ENCODE measurements at places on chromosomes 12 and 14. TPM values are rescaled to one million over a fixed set of nuclear protein-coding genes. Genes with fewer than 3 reads are reported as not detected.

Gene GPR65
- total RNA-seq, result 11.4 TPM

Gene MANSC1
- 0.36 TPM for total RNA-seq

Gene TBC1D30
- total RNA-seq, result 0.65 TPM

Gene KLRB1
- 1.6 TPM for total RNA-seq

- DNase-seq, result peak; percentile 15
Observed at GRCh38 chr14:45426685-45427282, 173.8 kb upstream of the MIS18BP1 start.

DNA sequence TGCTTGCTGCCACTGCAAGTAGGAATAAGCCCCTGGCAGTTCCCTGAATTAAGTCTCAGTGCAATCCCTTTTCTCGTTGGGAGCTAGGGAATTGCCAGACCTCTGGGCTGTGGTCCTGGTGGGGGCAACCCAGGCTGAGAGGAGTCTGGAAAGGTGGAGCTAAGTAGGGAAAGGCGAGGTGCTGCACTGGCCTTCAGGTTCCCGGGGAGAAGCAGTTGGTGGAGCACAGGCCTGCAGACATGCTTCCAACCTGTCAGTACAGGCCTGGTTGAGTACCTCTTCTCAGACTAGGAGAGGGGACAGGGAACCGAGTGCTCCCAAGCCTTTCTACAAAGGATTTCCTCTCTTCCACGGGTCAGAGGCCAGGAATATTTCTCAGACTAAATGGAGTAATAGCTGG is 1.5 kb downstream of the NRIP2 start:
- DNase-seq, result no peak

- DNase-seq, result no peak
Observed at GRCh38 chr14:92241966-92242595, 80.9 kb upstream of the SLC24A4 start.

- no peak for DNase-seq
Observed at GRCh38 chr14:89845346-89845745, 109.2 kb downstream of the EFCAB11 start.

- no peak for DNase-seq
Observed at GRCh38 chr12:84696908-84697540, 215.6 kb downstream of the SLC6A15 start.

DNA sequence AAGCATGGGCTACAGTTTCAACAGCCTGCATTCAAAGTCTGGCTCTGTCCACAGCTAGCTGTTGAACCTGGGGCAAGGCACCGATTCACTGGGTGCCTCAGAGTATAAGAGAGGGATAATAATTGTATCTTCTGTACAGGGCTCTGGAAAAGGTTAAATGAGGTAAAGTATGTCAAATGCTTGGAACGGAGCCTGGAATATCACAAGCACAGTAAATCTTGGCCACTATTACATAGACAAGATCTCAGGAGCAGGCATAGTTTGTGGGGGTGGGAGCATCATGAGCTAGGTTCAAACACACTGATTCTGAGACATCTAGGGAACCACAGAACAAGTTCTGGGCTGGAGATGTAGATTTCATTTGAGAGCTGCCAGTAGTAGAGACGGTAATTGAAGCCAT is 203.7 kb upstream of the NUDT4 start:
- no peak for DNase-seq

DNA sequence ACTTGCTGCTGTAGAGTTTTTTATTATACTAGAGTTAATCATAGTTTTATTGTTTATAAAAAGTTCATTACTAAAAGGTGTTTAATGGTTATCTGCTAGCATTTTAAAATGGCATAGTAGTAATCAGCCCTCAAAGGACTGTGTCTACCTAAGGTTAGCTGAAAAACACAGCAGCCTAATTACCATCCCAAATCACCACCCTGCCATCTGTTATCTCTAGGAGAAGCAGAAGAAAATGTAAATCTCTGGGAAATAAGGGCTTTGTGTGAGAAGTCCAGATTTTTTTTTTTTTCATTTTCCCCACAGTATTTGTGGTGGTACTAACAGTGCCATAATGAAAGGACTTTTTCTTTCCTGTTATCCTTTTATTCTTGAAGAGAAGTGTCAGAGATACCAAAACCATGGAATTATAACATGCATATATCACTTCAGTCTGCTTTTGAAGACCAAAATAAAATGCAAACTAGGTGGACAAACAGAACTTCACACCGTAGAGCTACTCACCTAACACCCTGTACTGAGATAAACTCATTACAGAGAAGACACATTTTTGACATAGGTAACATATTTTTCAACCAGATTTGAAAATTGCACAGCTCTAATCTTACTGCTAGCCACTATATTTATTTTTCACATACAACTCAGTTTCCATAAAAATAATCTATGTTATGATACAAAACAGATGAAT is 876.2 kb downstream of the C12orf50 start:
- no peak for DNase-seq

Measured in naive thymus-derived CD8-positive, alpha-beta T cell (primary cell).